ENCODE measurements at places on chromosomes 12 and 14. TPM values are rescaled to one million over a fixed set of nuclear protein-coding genes. Genes with fewer than 3 reads are reported as not detected.

GRCh38 chr12:108273217-108273616 is 65.9 kb downstream of the CMKLR1 start:
- no peak overlapping the region for H3K4me3 ChIP-seq
- no peaks in the 10 kb centered on the region for H3K36me3 ChIP-seq
- DNase-seq, result no peak
- no peaks in the 10 kb centered on the region for H3K4me1 ChIP-seq
- H3K27ac ChIP-seq, result no peak overlapping the region

CLEC12A gene
- total RNA-seq, result not detected

- H3K4me3 ChIP-seq, result no peak overlapping the region
- peaks cover 77% of the 10 kb centered on the region for H3K36me3 ChIP-seq
- H3K27ac ChIP-seq, result no peak overlapping the region
- no peaks in the 10 kb centered on the region for H3K27me3 ChIP-seq
- DNase-seq, result no peak
- H3K4me1 ChIP-seq, result no peaks in the 10 kb centered on the region
Observed at GRCh38 chr14:90023176-90023896, 38.5 kb upstream of the KCNK13 start.

DNA sequence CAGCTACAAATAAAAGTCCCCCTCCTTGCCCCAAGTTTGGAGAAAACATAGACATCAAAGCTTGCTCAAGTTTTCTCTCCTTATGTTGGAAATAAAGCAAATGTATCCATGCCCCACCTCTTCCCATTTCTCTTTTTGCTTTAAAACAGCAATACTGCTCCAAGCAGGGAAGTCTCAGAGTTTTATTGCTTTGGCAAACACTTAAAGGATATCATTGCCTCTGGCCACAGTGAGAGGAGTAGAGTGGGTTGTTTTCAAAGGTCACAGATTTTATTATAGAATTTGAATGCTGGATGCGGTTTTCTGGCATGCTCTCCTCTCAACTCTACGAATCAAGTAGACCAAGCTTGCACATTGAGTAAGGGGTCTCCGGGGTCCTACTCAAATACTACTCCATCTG is 149.7 kb downstream of the TTC7B start:
- no peaks in the 10 kb centered on the region for H3K27me3 ChIP-seq
- no peak for DNase-seq
- H3K4me3 ChIP-seq, result no peak overlapping the region
- H3K27ac ChIP-seq, result no peak overlapping the region
- no peaks in the 10 kb centered on the region for H3K36me3 ChIP-seq
- peaks cover 11% of the 10 kb centered on the region for H3K4me1 ChIP-seq

DNA sequence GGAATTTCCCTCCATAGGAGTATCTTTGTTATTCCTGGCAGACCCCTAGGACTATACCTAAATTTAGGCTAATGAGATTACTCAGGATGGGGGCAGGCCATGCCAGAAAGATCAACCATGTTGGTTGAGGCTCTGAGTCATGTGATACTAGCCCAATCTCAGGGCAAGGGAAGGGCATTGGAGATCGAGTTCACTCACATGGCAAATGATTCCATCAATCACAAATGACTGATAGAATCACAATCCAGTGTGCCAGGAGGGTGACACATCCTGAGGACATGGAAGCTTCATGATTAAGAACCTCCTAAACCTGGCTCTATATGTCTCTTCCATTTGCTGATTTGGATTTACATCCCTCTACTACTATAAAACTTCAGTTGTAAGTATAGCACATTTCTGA is 182.3 kb downstream of the NTF3 start:
- no peak overlapping the region for H3K4me3 ChIP-seq
- DNase-seq, result no peak
- H3K4me1 ChIP-seq, result no peaks in the 10 kb centered on the region
- no peaks in the 10 kb centered on the region for H3K36me3 ChIP-seq

DNA sequence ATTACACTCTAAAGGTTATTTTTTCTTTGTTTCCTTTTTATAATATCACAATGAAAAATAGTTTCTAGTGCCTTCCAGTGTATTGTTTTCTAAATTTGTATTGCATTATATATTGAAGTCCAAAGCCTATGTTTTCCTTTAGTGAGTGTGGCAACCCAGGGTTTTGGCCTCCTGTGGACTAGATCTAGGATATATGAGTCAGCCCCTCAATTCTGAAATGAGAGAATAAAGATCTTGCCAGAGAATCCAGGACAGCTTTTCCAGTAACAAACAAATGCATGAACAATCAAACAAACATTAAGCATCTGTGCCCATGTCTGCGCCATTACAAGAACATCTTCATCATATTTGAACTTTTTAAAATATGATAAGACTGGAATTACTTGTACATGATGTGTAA is 70.7 kb upstream of the SSTR1 start:
- no peak overlapping the region for H3K4me3 ChIP-seq
- H3K27me3 ChIP-seq, result no peaks in the 10 kb centered on the region
- DNase-seq, result no peak
- no peak overlapping the region for H3K27ac ChIP-seq

NFE2 gene
- not detected for total RNA-seq

B4GALNT1 gene
- total RNA-seq, result 0.51 TPM

Measured in activated B cell treated with CpG ODN at 0.5 μM for 24 hours (primary cell).